NCI-H1048 (cell line): ENCODE measurements at places on chromosomes 3 and 15.

GRCh38 chr3:132317229-132317948, at the start of gene ACP3:
Gene ACP3, plus strand, starts transcription at chr3:132317407. Its CDS starts 50 bp downstream, at chr3:132317457.
- peak; percentile 24 for DNase-seq

GRCh38 chr3:186937017-186937875, 6.9 kb downstream of the ST6GAL1 start:
- DNase-seq = no peak

- no peak for DNase-seq
Measured at GRCh38 chr3:29282427-29283230, 1.8 kb downstream of the RBMS3 start.

- no peak for DNase-seq
Measured at GRCh38 chr3:11509173-11510000, 134.3 kb downstream of the VGLL4 start.

DNA sequence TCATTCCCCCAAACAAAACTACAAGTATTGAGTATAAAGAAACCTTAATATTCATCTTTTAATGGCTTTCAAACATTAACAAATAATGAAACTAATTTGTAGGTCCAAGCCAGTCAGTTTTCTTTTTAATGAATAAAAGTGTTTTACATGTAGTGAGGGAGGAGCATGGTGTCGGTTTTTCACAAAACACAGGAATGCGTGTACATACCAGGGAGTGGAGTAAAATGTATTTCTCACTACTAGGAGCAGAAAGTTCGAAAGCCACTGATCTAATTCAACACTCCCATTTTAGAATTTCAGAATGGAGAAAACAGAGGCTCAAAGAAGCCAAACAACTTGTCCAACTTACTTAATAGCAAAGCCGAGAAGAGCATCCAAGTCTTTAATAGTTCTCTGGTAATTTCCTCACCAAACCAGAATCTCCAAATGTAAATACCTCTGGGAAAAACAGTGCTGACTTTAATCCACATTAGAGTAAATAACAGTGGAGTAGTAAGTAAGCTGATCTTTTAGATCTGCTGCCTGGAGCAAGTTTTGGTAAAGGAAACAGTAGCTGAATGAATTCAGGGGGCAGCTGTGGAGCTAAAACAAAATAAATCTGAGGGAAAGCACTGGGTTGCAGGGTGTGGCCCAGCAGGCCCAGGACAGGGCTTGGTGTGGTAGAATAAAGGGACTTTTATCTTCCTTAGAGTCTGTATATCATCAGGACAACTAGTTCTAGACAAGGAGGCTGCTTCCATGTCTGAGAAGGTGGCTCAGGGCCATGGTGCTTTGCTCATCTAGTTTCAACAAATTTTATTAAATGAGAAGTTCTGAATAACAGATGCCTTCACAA, 7.9 kb downstream of the ANP32A start:
- DNase-seq = no peak

DNA sequence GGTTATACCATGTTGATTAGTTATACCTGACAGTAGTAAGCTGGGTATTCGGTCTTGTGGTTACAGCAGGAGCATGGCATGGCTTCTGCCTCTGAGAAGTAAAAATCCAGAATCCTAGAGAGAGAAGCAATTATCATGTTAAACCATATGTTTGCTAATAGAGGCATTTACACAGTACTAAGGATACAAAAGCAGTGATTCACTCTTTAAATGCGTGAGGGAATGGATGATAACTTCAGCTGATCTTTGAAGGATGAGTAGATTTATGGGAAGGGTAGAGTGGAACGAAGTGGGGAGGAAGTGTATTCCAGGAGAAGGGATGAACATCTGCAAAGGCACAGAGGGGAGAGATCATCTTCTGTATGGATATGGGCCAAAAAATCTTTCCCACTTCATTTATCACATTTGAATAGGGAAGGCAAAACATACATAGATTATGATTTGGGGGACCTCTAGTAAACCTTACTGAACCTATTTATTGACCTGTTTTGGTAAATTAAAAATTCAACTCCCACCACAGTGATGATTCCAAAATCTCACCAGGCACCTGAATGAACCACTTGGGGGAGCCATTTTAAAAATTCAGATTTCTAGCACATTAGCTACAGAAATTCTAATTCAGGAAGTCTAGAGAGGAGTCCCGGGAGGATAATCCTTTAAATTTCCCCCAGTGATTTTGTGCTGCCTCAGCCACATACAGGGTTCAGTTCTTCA, 35.1 kb downstream of the IGSF10 start:
- DNase-seq = no peak

DNA sequence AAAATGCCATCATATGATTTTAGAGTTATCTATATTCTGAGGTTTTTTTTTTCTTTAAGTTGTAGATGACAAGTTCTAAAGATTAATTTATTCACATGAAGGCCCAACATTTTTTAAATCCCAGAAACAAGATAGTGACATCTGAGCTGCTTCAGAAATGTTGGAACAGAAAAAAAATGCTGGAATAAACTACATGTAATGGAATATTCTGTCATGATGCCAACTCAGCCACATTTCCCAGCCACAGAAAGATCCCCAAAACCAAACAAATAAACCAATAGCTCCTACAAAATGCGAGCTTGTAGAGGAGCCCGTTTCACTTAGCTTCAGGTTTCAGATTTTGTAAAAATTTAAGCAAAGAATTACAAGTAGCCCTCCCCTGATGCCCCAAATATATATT, 111.0 kb upstream of the MYO5C start:
- DNase-seq = no peak

DNA sequence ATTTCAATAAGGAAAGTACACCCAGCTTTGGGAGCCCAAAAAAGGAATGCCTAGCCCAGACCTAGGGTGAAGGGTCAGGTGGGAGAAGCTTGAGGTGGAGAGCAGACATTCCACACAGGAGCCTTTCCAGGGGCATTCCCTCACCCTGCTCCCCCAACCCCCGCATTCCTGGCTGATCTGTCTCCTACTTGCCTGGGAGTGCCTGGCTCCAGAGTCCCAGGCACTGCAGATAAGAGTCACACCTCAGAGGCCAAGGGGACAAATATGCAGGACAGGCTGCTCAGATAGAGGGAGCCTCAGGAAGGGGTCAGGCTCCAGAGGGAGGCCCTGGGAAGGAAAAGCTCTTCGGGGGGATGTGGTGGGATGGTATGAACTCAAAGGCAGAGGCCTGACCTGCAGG, 20.8 kb upstream of the HCN4 start:
- no peak for DNase-seq

GRCh38 chr3:159941038-159942000, 47.3 kb upstream of the IL12A start:
- DNase-seq = no peak

DNA sequence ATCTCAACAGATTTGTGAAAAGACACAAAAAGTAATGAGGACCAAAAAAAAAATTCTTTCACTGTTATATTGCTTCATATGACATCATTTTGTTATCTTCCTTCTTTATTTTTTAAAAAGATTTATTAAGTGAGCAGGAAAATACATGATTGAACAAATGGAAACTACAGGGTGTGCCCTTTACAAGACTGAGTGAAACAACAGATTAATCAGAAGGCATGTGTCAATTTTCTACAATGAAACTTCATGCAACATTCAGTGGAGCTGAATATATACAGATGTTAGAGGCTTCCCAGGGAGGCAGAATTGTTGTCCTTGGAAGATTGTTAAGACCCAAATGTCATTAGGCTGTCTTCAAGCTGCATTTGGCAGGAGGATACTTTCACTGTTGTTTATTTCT, 28.4 kb upstream of the SLC2A2 start:
- DNase-seq = no peak

GRCh38 chr15:28875461-28876000, 10.2 kb upstream of the APBA2 start:
- no peak for DNase-seq

- DNase-seq = no peak
Measured at GRCh38 chr3:127682561-127682960, 9.8 kb downstream of the ABTB1 start.

DNA sequence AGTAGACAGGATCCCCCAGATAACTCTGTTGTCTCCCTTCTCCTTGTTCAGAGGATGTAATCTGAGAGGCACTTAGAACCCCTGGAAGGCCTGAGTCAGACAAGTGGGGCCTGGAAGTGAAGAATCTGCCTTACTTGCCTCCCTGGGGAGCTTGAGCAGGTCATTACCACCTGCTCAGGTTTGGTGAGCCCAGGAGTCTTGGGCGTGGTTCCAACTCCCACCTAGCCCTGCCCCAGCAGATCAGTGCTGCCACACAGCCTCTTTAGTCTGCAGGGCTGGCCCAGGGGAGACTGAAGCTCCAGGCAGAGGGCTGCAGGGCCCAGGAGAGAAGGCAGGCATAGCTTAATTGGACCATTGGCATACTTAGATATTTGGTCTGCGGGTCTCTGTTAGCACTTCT, 230.0 kb downstream of the ERC2 start:
- no peak for DNase-seq

DNA sequence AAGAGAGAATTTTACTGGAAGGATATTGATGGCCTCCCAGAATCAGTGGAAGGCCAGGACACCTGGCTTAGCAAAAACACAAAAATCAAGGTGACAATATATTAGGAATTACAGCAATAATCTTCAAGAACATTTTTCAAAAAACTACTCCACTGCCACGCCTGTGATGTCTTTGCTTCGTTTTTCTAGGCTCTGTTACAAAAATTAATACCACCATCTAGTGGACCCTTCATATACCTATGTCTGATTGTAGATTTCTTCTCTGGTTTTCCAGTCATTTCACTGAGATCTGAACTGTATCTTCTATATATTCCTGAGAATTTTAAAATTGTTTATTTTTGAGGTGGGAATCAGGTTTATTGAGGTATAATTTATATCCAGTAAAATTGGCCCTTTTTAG, 5.6 kb upstream of the SLC33A1 start:
- DNase-seq = no peak

- no peak for DNase-seq
Measured at GRCh38 chr3:39180183-39180545, 12.2 kb downstream of the XIRP1 start.

GRCh38 chr15:43095708-43096347, 10.0 kb downstream of the UBR1 start:
- DNase-seq = no peak

- DNase-seq = no peak
Measured at GRCh38 chr3:16767006-16767405, 117.7 kb upstream of the PLCL2 start.

DNA sequence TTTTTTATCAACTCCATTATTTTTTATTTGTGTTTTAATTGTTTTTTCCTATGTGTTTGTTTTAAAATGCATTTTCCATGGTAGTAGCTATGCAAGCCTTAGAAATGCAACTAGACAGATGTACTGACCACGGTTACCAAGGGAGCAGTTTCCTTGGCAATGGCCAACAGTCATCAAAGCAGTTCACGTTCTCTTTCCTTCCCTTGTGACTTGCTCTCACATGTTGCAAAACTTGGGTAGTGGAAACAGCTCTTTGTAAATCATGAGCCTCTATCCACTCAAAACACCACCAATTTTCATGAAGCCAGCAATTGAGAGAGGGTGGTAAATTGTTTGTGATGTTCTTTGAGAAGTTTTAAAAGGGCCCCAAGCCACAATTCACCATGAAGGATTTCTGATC, 499.4 kb upstream of the MDFIC2 start:
- no peak for DNase-seq

DNA sequence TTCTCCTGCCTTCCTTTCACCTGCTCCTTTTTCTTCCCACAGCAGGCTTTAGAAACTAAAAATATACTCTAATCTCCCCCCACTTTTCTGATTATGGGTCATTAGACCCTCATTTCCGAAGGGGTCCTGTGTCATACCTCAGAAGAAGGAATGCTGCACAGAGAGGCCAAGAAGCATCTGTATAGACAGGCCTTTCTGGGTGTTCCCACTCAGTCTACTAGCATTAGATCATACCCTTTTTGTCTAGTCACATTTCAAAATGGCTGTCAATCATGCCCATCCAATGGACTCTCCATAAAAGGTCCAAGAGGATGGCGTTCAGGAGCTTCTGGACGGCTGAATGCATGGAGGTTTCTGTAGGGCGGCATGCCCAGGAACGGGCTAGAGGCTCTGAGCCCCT, 192.2 kb downstream of the SUCLG2 start:
- no peak for DNase-seq

DNA sequence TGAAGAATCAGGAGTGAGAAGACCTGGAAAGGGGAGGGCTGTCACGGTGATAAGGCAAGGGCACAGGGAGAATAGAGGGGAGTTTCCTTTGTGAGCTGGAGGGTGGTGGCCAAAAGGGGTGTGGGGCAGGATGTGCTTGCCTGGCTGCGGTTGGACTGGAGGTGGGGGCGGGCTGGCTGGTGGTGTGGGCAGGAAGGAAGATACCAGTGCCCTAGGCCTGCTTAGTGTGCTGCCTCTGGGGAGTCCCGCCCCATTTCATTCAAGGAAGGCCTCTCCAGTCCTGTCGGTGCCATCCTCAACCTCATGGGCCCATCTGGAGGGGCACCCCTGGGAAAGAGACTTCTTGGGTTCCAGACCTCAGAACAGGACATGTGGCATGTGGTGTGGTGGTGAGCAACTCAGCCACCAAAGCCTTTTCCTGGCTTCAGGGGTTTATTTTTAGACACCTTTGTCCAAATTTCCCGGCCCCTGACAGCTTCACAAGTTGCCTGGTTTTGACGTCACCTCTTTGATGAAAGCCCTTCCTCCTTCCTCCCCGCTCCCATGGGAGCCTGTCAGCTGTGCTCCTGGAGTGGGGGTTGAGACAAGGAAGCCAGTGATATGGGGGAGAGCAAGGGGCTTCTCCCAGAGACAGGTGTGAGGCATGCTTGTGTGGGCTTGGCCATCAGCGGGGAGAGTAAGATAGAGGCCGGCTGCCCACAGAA, 15.6 kb downstream of the TEX264 start:
- DNase-seq = no peak

DNA sequence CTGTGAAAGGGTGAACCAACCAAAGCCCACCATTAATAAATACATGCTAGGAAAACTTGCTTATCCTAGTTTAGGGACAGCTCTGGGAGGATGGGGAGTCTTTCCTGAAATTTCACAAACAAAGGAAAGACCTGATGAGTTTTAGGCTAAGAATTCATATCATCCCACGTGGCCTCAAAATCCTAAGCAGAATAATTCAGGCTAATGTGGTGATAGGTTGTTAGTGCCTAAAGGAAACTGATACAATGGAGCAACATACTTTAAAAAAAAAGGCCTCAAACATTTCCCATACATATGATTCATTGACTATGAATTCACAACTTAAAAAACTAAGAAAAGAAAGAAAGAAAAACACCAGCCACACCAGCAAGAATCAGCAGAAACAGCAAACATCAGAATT, 126.9 kb upstream of the CNTN4 start:
- no peak for DNase-seq

GRCh38 chr3:168405288-168405687, 309.6 kb upstream of the GOLIM4 start:
- DNase-seq = no peak

DNA sequence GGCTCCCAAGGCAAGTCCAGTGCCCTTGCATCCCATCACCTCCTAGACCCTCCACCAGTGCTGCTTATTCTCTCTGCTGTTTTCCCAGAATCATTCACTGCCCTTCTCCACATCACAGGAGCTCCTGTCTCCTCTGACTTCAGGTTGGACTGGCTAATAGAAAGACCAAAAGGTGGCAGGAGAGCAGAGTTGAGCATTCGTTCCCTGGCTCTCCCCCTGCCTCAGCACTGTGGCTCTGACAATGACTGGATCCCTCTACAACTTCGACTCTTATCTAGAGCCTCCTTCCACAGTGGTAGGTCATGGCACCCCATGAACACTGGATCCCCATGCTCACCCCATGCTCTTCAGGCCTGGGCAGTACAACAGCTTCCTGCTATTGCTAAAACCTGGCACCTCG, 243.6 kb downstream of the LRRN1 start:
- DNase-seq = no peak
